ENCODE measurements at places on chromosomes 6 and 20.

GRCh38 chr20:49969234-49969633 is 13.5 kb upstream of the SNAI1 start:
- no peak for DNase-seq

DNA sequence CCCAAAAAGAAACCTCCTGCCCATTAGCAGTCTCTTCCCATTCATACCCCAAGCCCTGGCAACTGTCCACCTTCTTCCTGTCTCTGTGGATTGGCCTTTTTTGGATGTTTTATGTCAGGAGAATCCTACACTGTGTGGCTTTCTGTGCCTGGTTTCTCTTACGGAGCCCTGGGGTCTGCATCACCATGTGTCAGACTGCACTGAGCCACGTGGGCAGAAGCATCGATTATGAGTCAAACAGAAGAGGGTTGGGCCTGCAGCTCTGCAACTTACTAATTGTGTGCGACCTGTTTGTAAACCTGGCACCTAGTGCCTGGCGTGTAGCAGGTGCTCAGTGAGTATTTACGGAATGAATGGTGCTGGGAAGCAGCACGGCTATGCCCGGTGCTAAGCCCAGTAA is 62.6 kb downstream of the IGF2R start:
- DNase-seq, result no peak

DNA sequence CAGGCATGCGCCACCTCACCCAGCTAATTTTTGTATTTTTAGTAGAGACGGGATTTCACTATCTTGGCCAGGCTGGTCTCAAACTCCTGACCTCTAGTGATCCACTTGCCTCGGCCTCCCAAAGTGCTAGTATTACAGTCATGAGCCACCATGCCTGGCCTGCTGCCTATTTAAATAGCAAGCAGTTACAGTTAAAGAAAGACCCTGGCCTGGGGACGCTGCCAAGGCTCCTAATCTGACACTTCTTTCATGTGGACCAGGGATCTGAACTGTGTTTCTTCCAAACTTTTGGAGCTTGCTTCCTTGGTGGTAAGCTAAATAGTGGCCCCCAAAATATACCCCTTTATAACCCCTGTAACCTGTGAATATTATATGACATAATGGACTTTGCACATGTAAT is 15.3 kb downstream of the PPARD start:
- DNase-seq, result no peak

GRCh38 chr20:50067461-50067860 is 45.5 kb downstream of the UBE2V1 start:
- no peak for DNase-seq

DNA sequence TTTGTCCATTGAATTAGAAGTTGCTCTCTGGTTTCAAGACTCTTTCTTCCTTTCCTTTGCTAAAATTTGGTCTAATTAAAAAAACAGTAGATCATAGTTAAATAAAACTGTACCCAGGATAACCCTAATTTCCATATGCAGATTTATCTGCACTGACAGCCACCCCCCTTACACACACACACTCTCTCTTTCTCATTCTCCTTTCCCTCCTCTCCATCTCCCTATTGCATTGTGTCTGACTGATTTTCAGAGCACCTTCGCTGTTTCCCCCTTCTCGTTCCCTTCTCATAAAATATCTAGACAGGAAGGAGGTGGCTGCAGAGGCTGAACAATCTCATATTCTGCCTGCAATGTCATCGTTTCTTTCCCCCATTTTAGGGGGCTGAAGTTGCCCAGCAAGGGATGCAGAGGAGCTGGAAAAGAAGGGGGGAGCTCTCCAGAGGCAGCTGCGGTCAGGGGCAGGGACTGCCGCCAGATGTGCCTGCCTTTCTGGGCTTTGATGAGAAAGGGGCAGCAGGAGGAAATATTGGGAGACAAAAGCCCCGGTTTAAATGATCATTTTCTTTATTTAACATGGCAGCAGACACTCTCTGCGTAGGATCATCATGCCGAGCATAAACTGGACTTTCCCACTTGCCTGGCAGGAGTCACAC is 22.5 kb upstream of the MMS22L start:
- DNase-seq, result no peak

- DNase-seq, result no peak
These were observed 51.5 kb upstream of the NXT1 start for GRCh38 chr20:23298926-23299672.

DNA sequence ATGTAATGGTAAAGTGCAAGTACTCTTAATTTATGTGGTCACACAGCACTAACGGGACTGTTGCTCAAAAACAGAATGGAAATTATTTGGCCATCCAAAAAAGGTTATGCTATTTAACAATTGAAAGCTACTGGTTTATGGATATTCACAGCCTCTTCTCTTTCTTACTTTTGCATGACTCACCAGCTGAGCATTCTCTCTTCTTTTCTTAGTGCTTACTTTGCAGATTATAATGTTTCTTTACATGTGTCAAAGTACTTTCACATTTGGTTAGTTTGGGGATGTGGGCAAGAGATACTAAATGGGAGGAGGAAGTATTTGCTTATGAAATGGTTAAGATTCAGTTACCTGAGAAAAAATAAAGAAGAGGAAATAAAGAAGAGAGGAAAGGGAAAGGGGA is 610.5 kb downstream of the HTR1B start:
- DNase-seq, result no peak

- no peak for DNase-seq
These were observed 19.1 kb upstream of the TSHZ2 start for GRCh38 chr20:52953020-52953419.

- no peak for DNase-seq
These were observed 9.2 kb downstream of the CPNE5 start for GRCh38 chr6:36829919-36830544.

- no peak for DNase-seq
These were observed 2.2 kb downstream of the SNX21 start for GRCh38 chr20:45835825-45836224.

GRCh38 chr6:166202321-166202733 is 34.7 kb upstream of the TBXT start:
- DNase-seq, result no peak

DNA sequence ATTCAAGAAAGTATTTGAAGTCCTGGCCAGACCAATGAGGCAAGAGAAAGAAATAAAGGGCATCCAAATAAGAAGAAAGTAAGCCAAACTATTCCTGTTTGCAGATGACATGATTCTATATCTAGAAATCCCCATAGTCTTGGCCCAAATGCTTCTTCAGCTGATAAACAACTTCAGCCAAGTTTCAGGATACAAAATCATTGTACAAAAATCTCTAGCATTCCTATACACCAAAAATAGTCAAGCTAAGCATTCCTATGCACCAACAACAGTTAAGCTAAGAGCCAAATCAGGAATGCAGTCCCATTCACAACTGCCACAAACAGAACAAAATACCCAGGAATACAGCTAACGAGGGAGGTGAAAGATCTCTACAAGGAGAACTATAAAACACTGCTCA is 60.1 kb upstream of the PHIP start:
- no peak for DNase-seq

GRCh38 chr6:144718431-144718830 is 433.3 kb downstream of the UTRN start:
- DNase-seq, result no peak

- DNase-seq, result no peak
These were observed 2.4 kb downstream of the FANCE start for GRCh38 chr6:35454391-35455110.

- DNase-seq, result no peak
These were observed 20.1 kb upstream of the SLC22A1 start for GRCh38 chr6:160101277-160102205.

GRCh38 chr6:20839630-20840029 is 305.4 kb downstream of the CDKAL1 start:
- DNase-seq, result no peak

DNA sequence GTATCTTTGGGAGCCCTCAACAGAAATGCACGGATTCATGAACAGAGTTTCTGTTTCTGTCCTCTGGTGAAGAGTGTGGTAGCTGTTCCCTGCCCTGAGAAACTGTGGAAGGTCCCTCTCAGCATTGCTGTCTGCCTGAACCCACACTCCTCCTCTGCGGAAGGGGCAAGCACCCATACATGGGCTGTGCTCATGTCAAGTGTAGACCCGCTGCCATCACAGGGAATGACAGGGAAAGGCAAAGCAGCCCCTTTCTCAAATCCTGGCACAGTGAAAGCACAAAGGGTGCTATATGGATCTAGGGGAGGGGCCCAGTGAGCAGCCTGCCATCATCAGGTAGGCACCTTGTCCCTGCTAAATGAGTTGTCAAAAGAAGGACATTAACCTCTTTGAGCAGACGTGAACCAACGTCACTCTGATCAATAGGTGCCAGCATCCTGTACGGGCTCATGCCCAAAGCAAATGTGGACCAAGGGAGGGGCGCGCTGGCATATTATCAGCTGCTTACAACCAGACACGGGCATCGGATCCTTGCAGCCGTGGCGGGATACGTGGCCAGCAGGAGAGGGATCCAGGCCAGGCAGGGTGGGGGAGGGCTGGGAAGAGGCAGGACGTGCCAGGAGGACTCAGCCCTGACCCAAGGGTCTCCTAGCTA is 231.2 kb upstream of the PMEPA1 start:
- DNase-seq, result no peak

- DNase-seq, result no peak
These were observed 8.1 kb upstream of the AHI1 start for GRCh38 chr6:135505648-135506047.

GRCh38 chr20:50724851-50725723 is 6.3 kb upstream of the PARD6B start:
- DNase-seq, result no peak

- DNase-seq, result no peak
These were observed 347.9 kb downstream of the CDH26 start for GRCh38 chr20:60306105-60306504.

GRCh38 chr6:26223650-26224546 is 136.7 kb downstream of the HFE start:
- DNase-seq, result no peak

DNA sequence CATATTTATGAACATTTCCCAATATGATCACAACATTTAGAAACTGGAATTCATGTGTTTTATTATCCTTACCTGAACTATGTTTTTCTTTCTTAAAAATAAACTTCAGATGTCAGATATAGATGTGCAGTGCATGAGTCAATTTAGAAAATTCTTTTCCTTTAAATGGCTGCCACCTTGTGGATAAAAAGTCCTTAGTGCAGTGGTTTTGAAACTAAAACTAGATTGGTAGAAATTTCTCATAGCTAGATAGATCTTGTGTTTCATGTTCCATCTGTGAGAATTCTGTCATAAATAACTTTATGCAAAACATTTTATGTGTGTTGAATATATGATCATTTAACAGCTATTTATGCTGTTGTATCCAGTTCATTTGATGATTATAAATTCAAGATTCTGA is 134.9 kb downstream of the KLHL32 start:
- DNase-seq, result no peak

DNA sequence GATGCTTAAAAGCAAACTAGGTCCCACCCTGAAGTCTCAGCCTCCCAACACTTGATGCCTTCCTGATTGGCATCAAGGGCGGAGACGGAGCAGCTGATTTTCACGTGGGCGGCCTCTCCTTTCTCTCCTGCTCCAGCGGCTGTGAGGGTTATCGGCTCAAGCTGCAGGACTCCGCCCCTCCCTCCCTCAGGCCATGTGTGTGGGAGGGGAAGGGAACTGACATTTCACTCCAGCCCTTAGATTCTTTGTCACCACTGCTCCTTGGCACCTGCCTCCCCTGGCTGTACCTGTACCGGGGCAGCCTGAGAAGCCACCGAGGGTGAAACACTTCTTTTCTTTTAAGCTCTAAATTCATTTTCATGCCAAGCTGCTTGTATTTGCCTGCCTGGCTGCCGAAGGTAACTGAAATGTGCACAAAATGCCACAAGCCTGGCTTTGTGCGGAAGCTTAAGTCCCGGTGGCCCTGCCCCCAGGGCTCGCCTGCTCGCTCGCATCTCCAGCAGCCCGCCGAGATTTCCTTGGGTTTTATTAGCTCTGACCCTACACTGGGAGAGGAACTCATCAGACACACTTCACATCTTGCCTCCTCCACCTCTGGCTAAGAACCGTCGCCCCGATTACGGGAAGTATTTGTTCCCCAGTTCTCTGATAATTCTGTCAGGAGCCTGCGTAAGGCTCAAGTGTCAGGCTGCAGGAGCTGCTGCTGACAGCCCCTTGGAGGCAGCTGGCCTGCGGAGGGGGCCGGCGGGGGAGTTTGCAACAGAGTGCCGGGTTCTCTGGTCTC is 9.6 kb upstream of the CPNE5 start:
- DNase-seq, result no peak

DNA sequence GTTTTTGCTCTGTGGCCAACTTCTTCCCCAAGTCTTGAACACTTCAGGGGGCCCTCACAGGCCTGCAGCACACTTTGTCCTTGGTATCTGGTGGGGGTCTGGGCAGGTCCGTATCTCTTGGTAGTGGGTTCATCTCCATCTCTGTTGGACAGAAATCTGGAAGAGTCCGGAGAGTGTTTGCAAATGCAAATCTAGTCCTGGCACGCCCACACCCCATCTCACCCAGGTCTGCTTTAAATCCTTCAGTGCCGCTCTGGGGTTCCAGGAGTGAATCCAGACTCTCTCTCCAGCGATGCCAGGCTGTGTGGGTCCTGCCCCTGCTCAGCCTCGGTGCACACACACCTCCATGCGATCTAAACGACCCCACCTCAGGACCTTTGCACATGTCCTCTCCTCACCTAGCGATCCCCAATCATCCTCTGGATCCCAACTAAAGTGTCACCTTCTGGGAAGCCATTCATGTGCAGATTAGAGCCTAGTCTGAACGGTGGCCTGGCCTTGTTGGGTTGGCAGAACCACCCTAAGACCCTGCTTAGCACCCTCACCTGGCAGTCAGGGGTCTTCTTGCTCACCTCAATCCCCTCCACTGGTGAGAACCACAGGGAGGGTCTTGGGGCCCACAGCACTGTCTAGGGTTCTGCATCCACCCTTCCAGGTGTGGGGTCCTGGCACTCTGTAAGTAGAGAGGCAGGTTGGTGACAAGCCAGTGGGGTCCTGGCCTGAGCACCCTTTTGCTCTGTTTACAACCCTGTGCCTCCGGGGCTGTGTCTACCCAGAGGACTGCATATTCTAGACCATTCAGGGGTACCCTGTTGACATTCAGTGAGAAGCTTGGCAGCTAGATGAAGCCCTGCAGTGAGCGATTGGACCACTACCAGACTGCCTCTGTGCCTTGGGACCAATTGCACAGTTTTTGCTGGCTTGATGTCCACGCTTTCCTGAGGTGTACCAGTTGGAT is 100.8 kb downstream of the SYCP2 start:
- DNase-seq, result no peak

GRCh38 chr6:43396408-43397149 is 27.1 kb upstream of the ZNF318 start:
- DNase-seq, result no peak

GRCh38 chr6:125406741-125407140 is 105.0 kb upstream of the HDDC2 start:
- DNase-seq, result no peak

DNA sequence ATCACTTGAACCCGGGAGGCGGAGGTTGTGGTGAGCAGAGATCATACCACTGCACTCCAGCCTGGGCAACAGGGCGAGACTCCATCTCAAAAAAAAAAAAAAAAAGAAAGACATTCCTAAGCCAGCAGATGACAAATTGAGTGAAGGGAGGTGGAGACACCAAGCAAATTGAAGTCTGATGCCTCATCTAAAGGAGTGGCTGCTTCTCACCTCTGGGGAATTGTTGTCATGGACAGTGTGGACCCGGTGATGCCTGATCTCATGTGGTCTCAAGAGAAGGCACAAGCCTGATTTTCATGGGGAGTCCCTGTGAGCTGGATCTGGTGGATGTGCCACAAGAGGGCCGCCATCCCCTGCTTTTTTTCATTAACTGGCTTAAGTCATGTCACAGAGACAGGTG is 272.0 kb downstream of the ZNF217 start:
- no peak for DNase-seq

GRCh38 chr6:168648240-168649125 is 207.5 kb downstream of the SMOC2 start:
- DNase-seq, result no peak

GRCh38 chr20:34904202-34904621 is 27.8 kb downstream of the ACSS2 start:
- no peak for DNase-seq
